Occipital lobe (tissue), 3 donors: ENCODE measurements at places on chromosomes 6 and 20.
A peak's percentile ranks its signal among the peaks of the same experiment; 100 is the strongest.

DNA sequence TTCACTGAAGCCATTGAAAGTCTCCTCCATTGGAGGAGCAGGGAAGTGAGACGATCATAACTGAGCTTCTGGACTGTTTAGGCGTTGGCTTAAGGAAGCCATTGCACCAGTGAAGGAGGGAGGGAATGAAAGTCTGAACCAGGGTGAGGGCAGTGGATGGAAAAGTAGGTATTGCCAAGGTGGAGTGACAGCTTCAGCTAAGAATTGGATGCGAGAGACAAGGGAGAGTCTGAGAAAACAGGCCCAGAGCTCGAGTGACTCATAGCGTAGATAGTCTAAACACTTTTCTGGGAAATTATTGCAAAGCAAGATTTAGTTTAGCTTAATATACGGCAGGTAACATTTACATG is 4.5 kb downstream of the DSP start:
- DNase-seq = no peak

- DNase-seq = no peak
These were observed 15.7 kb downstream of the AHI1 start for GRCh38 chr6:135481783-135482369.

DNA sequence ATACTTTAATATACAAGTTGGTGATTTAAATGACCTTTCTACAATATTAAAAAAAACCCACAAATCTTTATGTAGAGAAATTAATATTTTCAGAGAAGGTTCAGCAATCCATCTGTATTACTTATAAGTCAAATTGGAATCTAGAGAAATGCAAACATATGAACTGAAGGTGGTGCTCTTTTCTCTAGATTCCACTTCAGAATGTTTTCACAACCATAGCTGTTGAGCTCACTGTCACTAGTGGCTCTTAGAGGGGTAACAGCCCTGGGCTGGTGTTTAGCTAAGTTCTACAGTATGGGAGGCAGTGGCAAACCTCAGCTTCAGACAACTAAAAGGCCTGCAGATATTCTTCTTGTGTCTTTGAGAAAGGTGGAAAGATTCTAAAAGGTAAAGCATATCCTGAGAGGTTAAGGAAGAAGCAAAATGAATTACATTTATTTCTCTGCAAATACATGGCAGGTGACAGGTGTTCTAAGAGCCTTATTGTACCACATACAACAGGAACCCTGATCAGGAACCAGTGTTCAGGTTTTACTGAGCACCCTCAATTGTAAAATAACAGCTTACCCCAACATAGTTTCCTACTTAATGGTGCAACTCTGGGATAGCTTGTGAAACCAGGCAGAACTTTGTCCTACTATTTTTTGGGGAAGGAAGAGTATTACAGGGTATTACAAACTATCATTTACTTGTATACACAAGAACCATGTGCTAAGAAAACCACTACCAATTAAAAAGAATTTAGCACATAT is 56.6 kb upstream of the SAMHD1 start:
- no peak for DNase-seq

- DNase-seq = peak; percentile 34
These were observed 1.4 kb downstream of the MAPK13 start for GRCh38 chr6:36131511-36132245.

DNA sequence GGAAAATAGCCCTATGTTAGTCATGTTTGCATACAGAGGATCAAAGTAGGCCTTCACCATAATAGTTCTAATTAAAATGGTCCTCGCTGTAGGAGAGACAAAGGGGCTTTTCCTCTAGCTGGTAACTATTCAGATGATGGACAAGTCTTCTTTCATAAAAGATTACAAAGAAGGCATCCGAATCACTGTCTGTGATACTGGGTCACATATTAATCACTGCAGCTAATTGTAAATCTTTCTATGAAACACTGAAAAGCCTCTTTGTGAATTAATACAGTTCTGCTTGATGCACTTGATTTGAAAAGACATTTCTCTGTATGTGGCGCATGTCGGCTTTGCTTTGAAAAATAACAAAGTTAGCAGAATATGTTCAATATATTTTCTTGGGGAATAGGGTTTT is 520.8 kb downstream of the KIF16B start:
- DNase-seq = no peak

DNA sequence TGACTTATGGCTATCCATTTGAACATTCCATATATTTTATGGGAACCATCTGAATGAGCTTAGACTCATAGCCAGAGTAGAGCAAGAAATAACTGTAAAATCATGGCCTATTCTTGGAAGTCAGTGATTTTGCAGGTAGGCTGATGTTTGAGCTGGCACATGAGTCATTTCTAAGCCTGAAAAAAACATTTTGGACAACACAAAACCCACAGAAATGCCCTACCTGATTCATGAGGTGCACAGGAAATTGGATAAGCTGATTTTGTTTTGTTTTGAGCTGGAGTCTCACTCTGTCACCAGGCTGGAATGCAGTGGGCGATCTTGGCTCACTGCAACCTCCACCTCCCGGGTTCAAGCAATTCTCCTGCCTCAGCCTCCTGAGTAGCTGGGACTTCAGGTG is 443.0 kb downstream of the PKHD1 start:
- no peak for DNase-seq

DNA sequence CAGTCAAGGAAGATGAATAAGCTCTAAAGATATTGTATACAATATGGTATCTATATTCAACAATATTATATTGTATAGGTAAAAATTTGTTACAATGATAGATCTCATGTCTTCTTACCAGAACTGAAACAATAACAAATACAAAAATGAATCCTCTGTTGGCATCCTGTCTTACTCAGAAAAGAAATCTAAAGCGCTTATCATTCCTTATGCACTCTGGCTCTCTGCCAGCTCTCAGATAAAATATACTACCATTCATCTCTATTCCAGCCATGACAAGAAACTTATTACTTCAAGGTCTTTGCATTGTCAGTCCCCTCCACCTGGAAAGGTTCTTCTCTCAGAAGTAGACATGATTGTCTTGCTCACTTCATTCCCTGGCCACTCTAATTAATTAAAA is 138.6 kb downstream of the THEMIS start:
- DNase-seq = no peak

- DNase-seq = no peak
These were observed 1.6 kb downstream of the ARFRP1 start for GRCh38 chr20:63706027-63706695.
